Right renal cortex interstitium (tissue), 3 donors: ENCODE measurements at places on chromosomes 12 and 14.

- DNase-seq = no peak
Observed at GRCh38 chr12:112361271-112361670, 21.0 kb downstream of the HECTD4 start.

DNA sequence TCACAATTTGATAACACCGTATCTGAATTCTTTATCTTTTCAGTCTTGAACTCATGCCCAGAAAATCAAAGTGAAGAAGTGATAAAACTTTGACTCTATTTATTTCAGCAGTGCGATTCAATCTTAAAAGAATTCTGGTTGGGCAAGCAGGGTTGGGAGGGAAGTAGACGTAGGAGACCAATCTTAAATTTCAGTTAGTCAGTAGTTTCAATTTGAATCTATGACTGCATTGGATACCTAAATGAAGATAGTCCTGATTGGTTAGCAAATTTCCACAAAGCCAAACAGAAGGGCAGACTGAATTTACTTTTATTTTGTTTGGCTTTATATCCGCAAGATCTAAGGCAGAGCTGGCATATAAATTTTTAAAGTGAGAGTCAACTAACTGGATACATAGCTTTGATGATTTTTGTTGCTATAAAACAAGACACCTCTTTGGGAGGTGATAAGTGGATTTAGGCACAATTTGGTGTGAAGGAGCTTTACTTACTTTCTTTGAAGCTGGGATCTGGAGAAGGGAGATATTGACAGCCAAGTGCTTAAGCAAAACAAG, 2.6 kb downstream of the ACSS3 start:
- DNase-seq = no peak

DNA sequence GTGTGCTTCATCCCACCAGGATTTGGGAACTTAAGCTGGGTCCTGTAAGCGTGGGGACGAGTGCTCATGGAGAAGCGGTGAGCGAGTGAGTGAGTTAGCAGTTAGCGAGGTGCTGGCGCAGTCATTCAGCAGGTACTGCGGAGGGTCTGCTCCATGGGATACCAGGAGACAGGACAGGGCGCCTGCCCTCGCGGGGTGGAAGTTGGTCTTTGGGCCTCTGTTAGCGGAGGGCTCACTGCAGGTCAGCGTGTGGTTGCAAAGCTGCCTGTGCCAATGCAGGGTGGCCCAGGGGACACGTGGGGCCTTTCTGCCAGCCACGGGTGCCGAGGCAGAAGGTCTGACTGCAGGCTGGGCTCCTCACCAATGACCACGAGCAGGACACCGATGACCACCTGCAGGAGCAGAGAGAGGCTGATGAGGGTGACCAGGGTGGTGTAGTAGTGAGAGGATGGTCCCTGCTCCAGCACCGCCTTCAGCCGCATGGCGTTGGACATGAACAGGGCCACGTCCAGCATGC, 97.6 kb downstream of the NINJ2 start:
- DNase-seq = no peak

GRCh38 chr14:22792158-22792557, 23.1 kb downstream of the SLC7A7 start:
- no peak for DNase-seq

- no peak for DNase-seq
Observed at GRCh38 chr12:77116277-77116676, 50.9 kb upstream of the E2F7 start.

DNA sequence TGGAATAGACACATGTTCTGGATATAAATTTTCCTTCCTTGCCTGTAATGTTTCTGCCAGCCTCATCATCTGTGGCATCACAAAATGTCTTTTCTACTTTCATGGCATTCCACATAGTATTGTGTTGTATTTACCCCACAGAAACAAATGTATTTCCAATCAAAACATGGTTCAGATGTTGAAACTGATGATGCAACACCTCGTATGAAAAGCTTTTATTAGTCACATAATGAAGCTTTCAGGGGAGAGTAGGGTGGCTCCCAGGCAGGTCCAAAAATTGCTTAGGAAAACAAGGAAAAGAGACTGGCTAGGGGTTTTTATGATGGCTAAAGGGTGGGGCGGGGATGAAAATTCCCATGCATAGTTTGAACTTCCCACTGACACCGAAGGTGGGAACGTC, 29.1 kb upstream of the ZNF641 start:
- no peak for DNase-seq

- no peak for DNase-seq
Observed at GRCh38 chr12:129717438-129717837, 186.4 kb downstream of the TMEM132D start.

DNA sequence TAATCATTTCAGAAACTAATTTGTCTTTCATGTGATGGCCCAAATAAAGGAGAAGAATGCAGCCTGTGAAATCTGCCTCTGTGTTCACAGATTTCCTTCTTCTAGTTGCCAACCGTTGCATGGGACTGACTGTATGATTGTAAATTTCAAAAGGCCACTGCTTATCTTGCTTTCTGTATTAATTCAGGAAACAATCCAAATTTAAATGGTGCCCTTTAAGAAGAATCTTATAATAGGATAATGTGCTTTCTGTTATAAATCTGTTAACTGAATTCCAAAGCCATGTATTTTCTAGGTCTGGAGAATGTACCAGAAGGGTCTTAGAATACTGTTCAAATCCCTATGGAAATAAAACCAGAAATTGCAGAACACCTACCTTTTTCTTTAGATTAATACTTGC, 58.6 kb upstream of the ATP2A2 start:
- DNase-seq = no peak

DNA sequence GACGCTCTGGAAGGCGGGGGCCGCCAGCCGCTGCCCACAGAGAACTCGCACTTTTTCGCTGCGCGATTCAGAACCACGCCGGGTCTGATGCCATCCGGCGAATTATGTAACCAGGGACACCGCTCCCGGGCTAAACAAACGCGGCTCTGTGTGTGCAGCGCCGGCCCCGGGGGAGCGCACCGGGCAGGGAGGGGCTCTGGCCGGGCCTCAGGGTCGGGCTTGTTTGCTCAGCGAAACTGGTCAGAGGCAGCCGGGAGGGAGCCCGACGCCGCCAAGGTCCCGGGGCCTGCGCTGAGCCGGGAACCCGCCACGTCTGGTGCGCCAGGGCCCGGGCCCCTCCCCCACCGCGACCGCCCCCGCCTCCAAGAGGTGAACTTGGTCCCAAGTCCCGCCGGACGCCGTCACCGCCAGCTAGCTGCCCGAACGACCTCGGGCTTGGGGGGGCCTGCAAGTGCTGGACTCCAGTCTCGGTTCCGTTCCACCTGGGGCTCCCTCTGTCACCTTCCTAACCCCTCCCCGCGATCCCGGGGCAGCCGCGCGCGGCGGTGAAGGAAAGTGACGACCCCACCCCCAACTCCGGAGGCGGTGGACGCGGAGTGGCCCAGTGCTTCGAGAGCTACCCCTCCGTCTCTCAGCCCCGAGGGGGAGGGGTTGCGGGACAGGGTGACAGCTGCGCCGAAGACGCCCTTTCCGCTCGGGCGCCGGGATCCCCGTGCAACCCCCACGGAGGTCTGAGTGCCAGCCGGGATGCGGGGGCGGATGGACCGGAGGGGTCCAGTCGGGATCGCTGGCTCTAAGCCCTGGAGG, 848 bp downstream of the CTDSP2 start:
- DNase-seq = no peak

- DNase-seq = no peak
Observed at GRCh38 chr14:105525861-105526775, at the start of gene TMEM121. Gene TMEM121 (plus strand): TSS chr14:105526583. CDS start chr14:105528835, 2,252 bp downstream.

DNA sequence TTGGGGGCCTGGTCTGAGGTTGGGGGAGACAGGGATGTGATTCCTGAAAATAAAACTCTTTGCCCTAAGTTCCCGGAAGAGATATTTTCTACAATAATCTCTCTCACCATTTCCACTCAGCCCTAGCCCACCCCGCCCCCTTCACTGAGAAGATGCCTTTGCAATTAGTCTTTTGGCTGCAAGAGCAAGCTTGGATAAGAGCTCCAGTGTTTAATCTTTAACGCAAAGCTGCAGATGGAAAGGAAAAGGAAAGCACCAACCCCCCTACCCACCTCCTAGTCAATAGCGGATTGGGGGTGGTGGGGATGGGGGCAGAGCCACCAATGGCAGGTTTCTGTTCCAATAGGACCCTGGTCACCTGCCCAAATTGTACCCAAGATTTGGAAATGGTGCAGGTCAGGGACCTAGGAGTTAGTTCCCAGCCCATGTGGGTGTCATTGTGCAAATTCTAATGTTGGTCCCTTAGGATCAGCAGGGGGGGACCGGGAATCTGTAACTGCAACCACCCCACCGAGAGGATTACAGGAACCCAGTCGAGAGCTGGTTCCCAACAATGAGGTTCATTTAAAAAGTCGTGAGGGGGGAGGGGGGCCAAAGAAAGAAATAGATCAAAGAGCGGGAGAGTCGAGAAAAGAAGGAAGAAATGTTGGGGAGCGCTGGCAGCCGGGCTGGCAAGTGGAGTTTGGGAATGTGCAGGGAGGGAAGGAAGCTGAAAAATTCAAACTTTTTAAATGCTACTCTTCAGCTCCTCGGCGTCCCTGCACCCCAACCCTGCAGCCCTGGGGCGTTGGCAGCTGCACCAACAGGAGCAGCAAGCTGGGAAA, 1.6 kb downstream of the ZFP36L1 start:
- no peak for DNase-seq

DNA sequence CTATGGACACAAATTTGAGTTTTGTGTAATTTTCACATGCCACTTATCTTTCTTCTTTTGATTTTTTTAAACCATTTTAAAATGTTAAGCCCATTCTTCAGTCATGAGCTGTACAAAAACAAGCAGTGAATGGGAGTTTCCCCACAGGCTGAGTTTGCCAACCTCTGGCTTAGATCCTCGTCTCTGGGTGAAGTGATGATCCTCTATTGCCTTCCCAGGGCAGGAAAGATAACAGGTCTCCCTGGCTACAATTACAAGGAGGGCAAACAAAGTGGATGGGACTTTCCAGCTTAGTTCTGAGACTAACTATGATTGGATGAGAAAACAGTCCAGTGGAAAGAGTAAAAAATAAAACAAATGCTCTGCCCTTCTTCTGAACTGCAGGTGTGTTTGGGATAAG, 203.7 kb downstream of the SPTSSA start:
- no peak for DNase-seq

GRCh38 chr12:77163074-77164038, 98.0 kb upstream of the E2F7 start:
- DNase-seq = no peak

- DNase-seq = no peak
Observed at GRCh38 chr12:66237505-66238175, 48.6 kb downstream of the IRAK3 start.

DNA sequence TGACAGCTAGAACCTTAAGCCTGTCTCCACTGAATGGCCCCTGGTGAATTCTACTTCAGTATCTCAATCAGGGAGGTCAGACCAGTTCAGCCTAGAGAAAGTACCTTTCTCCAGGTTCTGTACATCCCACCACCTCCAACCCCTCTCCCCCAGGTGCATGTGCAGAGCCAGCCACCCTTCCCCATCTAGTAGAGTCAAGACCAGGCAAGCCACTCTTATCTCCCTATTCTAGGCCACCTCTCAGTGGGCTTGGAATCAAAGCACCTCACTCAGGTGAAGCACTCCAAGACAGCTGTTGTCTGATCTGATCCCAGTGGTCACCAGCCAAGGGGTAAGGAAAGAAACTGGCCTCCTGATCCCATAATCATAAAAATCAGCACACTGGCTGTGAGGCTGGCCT, 340.9 kb downstream of the BCL11B start:
- no peak for DNase-seq

DNA sequence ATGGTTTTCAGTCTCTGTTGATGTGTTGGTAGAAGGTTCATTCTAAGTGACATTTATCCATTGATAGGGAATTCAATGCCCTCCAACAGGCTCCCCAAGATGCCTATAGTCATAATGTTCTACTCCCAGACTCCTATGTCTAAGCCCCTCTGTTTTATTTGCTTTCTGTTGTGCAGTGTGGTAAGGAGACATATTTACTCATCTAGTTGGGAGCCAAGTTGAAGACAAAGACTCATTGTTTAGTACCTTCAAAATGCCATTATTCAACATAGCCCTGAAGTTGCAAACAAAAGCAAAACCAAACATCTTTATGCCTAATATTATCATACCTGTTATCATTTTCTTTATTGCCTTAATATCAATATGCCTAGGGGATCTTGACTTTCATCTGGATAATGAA, 302.1 kb downstream of the RMST start:
- no peak for DNase-seq

DNA sequence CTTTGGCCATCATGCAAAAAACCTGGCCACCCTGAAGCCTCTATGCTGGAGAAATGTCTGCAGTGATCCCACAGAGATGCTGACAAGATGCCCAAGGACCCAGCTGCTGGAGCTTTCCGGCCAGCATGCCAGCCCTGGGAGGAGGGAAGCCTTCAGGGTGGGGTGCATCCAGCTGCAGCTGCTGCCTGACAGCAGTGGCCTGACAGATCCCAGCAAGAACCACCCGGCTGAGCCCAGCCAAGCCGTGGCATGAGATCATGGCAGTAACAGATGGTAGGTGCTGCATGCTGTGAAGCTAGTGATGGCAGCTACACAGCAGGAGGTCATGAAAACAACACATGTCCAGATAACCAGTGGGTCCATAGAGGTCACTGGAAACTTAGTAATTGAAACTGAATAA, 13.8 kb downstream of the CLBA1 start:
- no peak for DNase-seq

- no peak for DNase-seq
Observed at GRCh38 chr14:62956413-62956812, 88.8 kb downstream of the KCNH5 start.
